ENCODE measurements at places on chromosomes 16 and 17.

DNA sequence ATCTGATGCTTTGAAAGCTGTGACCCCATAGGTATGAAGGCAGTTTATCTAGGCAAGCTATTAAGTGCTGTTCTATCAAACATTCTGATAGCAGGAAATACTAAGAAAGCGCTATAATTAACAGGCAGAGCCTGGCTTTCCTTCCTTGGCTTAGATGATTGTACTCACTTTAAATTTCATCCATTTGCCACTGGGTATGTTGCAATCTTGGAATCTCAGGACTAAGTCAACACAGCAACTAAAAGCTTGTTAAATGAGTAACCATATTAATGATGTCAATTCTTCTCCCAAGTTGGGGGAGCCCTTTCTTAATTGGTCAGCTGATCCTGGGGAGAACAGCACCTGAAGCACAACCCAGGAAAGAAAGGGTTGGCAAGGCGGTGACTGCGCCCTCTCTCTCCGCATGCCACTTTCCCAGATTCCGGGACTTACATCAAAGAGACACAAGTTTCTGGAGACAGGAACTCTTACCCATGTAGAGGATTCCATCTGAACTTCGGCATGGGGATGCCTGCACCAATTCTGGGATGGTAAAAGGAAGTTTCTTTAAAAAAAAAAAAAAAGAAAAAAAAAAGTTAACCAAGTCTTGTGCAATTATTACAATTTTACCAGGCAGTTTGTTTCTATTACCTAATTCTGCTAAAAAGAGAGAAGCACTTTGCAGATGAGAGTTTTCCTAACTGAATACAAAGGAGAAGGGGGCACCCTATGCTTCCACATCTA is 54.4 kb upstream of the ICAM2 start:
- DNase-seq = peak; percentile 38

GRCh38 chr17:78734793-78735641 is 47.1 kb downstream of the CYTH1 start:
- DNase-seq = no peak

DNA sequence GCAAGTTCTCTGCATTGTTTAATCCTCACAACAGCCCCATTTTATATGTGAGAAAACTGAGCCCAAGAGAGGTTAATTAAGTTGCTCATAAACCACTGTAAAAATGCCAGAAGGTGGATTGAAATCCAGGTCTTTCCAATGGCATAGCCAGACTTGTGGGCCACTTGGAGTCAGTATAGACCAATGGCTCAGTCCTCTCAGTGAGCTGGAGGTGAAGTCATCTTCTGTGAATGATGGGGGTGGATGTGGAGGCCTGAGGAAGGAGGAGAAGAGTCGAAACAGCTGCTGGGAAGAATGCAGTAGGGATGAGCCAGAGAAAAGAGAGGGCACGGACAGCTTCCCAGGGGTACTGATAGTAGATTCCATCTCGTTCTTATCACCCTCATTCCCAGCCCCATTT is 213.4 kb downstream of the SOX9 start:
- DNase-seq = no peak

- DNase-seq = no peak
Observed at GRCh38 chr16:11562411-11562810, 24.3 kb downstream of the LITAF start.

DNA sequence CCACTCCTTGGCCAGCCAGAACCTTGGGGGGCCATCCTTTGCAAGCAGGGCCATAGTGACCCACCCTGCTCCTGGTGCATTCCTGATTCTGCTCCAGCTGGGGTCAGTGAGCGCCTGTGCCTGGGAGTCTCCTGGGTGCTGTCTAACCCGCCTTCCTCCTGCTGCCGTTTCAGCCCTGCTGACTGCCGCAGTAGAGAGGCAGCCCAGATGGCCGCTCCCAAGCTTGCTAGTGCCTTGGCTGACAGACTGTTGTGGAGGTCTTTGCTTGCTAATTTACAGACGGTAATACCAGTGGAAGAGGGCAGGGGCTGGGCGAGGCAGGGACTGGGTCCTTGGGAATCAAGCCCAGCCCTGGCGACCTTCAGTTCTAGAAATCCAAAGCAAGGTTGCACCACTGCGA is 99.6 kb downstream of the SOCS1 start:
- no peak for DNase-seq

GRCh38 chr17:40472733-40473452 is 28.5 kb downstream of the TNS4 start:
- no peak for DNase-seq

Measured in lung (tissue), 17 donors.